ENCODE measurements at places on chromosomes 3 and 15.

- no peak for DNase-seq
Measured at GRCh38 chr3:88478460-88478859, 328.7 kb downstream of the C3orf38 start.

DNA sequence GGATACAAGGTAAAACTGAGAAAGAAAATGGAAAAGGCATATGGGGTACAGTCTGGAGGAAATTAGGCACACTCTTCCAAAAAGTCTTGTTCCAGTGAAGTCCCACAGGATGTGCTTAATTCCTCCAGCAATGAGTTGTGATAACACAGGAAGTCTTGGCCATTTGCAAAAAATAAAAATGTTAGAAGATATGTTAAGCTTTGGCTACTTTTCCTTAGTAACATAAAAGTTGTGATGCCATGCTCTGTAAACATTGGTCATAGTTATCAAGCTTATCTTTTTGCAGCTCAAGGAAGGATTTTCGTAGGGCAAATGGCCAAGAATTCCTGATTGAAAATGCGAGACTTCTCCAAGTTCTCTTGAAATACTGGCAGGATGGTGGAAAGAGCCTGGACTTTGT is 26.4 kb downstream of the LNP1 start:
- DNase-seq = no peak

GRCh38 chr3:65928110-65928509 is 110.6 kb downstream of the MAGI1 start:
- no peak for DNase-seq

GRCh38 chr3:143358155-143358792 is 238.7 kb downstream of the CHST2 start:
- DNase-seq = no peak
